ENCODE measurements at places on chromosomes 5 and 9. TPM values are rescaled to one million over a fixed set of nuclear protein-coding genes. Genes with fewer than 3 reads are reported as not detected.

The FCN2 gene
- not detected for total RNA-seq

The ECSCR gene
- total RNA-seq, result 0.33 TPM

DNA sequence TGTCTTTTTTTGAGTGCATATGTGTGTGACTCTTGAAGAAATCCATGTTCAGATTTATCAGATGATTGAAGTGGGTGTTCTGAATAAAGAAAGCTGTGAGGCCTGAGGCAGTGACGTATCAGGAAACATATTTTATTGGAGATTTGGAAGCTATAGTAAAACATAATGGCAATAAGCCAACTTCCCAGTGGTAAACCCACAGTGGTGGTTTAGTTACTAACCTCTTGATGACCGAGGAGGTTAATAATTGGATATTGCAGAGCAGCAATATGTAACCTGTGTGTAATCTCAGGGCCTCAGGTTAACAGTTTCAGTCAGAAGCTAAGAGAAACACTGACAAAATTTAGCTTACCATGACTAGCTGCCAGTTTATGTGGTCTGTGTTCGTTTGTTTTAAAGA, 6.9 kb downstream of the RGMB start:
- no peak for DNase-seq
- no peaks in the 10 kb centered on the region for H3K27me3 ChIP-seq
- H3K36me3 ChIP-seq, result no peaks in the 10 kb centered on the region
- no peak overlapping the region for H3K4me3 ChIP-seq
- peaks cover 12% of the 10 kb centered on the region for H3K4me1 ChIP-seq

DNA sequence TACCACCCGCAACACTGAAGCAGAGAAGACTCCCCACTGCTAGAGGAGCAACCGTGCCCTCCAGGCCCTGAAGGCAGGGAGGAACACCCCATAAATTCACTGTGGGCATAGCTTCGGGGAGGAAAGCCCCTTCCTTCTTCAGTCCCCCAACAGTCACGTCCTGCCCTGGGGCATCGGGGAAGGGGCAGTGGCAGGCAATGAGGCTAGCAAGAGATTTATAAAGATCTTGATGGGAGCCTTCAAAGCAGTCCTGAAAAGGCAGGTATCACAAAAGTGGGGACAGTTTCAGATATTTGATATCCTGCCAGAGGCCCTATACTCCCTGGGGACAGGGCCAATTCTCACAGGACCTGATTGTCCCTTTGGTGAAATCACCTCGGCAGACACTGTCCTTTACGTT, 16.9 kb upstream of the TRIM14 start:
- no peak overlapping the region for H3K4me3 ChIP-seq
- no peaks in the 10 kb centered on the region for H3K4me1 ChIP-seq
- no peak overlapping the region for H3K27ac ChIP-seq
- peaks cover 14% of the 10 kb centered on the region for H3K36me3 ChIP-seq

DNA sequence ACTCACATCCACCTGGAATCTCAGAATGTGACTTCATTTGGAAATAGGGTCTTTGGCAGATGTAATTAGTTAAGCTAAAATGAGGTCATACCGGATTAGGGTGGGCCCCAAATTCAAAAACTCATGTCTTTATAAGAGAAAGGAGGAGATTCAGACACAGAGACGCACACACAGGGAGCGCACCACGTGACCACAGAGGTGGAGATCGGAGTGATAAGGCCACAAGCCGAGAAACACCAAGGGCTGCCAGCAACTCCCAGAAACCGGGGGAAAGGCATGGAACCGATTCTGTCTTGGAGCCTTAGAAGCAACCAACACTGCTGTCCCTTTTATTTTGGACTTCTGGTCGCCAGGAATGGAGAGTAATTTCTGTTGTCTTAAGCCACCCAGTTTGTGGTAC, 31.8 kb upstream of the LMX1B start:
- H3K27me3 ChIP-seq, result no peaks in the 10 kb centered on the region
- no peak overlapping the region for H3K27ac ChIP-seq
- no peaks in the 10 kb centered on the region for H3K4me1 ChIP-seq
- DNase-seq, result no peak
- no peaks in the 10 kb centered on the region for H3K36me3 ChIP-seq

GRCh38 chr9:93801120-93801519, 154.0 kb downstream of the BARX1 start:
- H3K27me3 ChIP-seq, result no peaks in the 10 kb centered on the region
- no peak overlapping the region for H3K27ac ChIP-seq
- DNase-seq, result no peak
- H3K4me3 ChIP-seq, result no peak overlapping the region
- H3K36me3 ChIP-seq, result no peaks in the 10 kb centered on the region
- H3K4me1 ChIP-seq, result no peaks in the 10 kb centered on the region

DNA sequence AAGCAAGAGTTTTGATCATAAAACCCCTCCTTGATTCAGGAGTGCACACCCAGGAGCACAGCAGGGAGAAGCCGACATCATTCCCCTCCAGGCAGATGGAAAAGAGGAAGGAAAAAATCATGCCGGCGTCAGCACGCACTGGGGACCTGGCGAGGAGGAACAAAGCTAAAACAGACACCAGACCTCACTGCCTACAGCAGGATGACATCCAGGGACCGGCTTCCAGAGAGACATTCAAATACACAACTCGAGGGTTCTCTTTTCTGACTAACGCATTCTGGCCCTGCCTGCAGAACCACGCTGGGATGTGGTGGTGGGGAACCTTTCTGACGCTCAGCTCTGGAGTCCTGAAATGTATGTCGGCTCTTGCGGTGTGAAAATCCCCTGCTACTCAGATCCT, 2.7 kb downstream of the UBAC1 start:
- no peaks in the 10 kb centered on the region for H3K27me3 ChIP-seq
- H3K36me3 ChIP-seq, result peaks cover 9% of the 10 kb centered on the region
- no peak overlapping the region for H3K27ac ChIP-seq
- peaks cover 21% of the 10 kb centered on the region for H3K4me1 ChIP-seq
- no peak overlapping the region for H3K4me3 ChIP-seq

- DNase-seq, result no peak
- H3K36me3 ChIP-seq, result no peaks in the 10 kb centered on the region
- peaks cover 44% of the 10 kb centered on the region for H3K4me1 ChIP-seq
- no peak overlapping the region for H3K4me3 ChIP-seq
- H3K27me3 ChIP-seq, result no peaks in the 10 kb centered on the region
- H3K27ac ChIP-seq, result no peak overlapping the region
These were observed 44.5 kb downstream of the PTTG1 start for GRCh38 chr5:160466116-160466515.

DNA sequence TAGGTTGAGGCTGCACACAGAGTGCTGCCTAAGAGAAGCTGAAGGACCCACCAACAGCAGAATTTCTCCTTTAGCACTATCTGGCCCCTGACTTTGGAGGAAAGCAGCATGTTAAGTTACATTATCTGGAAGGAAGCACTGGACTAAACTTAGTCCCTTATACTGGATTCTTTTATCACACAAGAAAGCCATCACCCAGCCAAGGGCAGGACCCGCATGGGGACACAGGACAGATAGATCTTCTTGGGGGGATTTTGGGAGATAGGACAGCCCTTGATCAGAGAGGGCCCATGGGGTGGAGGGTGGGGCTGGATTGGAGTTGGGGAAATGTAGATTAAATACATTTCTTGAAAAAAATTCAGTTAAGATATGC, 14.4 kb downstream of the ANKRD33B start:
- peaks cover 25% of the 10 kb centered on the region for H3K4me1 ChIP-seq
- H3K36me3 ChIP-seq, result no peaks in the 10 kb centered on the region
- no peak for DNase-seq
- no peak overlapping the region for H3K4me3 ChIP-seq
- H3K27ac ChIP-seq, result no peak overlapping the region
- H3K27me3 ChIP-seq, result no peaks in the 10 kb centered on the region

DNA sequence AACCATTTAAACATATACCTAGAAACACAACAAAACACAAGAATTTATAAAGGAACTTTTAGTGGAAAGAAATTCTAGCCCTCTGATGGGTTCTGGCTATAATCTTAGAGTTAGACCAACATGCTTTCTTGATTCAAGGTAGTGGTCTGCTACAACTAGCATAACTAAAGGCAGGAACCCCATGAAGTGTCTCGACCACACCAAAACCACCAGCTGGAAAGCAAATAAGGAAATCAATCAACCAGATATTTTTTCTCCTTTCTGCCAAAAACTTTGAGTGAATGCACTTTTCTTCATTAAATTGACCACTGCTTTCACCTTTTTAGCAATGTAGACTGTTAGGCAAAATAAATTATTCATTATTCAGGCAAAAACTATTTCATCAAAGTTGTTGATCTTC, 346.4 kb downstream of the EBF1 start:
- H3K27ac ChIP-seq, result no peak overlapping the region
- no peaks in the 10 kb centered on the region for H3K27me3 ChIP-seq
- DNase-seq, result no peak
- H3K4me1 ChIP-seq, result no peaks in the 10 kb centered on the region
- no peak overlapping the region for H3K4me3 ChIP-seq
